CD4-positive, alpha-beta T cell treated with Interleukin-10 for 1 hour (primary cell): ENCODE measurements at places on chromosomes 1 and 21.

GRCh38 chr1:68490046-68490651 lies 6.7 kb downstream of the DEPDC1 start:
- DNase-seq, result no peak

- DNase-seq, result no peak
These were observed 7.8 kb downstream of the TBX19 start for GRCh38 chr1:168288311-168289052.

- DNase-seq, result peak; percentile 69
These were observed 351.0 kb upstream of the B3GALT2 start for GRCh38 chr1:193537266-193538002.

GRCh38 chr1:217342105-217342504 lies 288.8 kb downstream of the GPATCH2 start:
- no peak for DNase-seq

GRCh38 chr1:198001776-198002408 lies 84.7 kb downstream of the LHX9 start:
- DNase-seq, result no peak

DNA sequence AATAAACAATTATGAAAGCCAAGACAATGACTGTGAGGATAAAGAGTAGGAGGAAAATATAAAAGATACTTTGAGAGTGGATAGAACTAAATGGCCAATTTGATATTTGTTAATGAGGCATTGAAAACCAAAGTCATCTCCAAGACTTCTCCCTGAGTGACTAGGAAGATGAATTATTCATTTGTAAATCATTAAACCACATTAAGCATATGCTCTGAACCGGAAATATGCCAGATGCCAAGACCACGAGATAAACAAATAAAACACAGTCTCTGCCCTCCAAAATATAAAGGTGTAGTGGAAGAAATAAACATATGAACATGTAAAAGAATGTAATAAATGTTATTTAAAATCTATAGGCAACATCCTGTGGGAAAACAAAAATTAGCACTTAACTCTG lies 78.8 kb downstream of the MRPL39 start:
- no peak for DNase-seq

- DNase-seq, result no peak
These were observed 252.9 kb downstream of the KCNT2 start for GRCh38 chr1:196355206-196355786.

DNA sequence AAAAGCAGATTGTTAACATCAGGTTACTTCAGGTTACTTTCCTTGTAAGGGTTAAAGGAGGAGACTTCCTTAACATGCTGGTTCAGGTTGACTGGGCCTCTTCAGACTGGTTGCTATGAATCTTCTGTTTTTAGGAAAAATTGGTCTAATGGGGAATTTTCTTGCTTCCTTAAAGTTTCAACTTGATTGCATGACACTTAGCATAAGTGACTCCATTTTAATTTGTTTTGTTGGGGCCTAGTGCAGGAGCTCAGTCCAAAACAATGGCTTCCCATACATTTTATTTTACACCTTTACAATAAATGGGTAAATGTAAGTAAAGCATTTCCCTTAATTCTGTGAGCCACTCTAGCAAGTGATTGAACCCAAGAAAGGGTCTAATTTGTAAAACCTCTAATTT lies 53.8 kb downstream of the SLC16A1 start:
- DNase-seq, result no peak

- peak; percentile 29 for DNase-seq
These were observed 4.0 kb downstream of the GLMP start for GRCh38 chr1:156291226-156292061.

DNA sequence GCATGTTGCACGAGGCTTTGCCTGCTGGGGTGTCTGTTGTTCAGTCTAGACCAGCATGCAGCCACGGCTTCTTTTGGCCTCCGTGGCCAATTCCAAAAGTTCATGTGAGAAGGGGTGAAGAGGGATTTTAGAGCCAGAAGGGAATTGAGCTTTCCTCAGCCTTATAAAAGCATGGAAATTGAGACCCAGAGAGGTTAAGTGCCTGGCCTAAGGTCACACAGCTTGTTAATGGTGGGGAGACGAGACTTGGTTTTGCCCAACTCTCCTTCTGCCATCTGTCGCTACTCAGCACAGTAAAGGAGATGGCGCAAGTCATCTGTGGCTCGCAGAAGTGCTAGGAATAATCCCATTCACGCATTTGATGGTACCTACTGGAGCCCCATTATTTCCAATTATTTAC lies 25.7 kb downstream of the ZBTB18 start:
- DNase-seq, result no peak

DNA sequence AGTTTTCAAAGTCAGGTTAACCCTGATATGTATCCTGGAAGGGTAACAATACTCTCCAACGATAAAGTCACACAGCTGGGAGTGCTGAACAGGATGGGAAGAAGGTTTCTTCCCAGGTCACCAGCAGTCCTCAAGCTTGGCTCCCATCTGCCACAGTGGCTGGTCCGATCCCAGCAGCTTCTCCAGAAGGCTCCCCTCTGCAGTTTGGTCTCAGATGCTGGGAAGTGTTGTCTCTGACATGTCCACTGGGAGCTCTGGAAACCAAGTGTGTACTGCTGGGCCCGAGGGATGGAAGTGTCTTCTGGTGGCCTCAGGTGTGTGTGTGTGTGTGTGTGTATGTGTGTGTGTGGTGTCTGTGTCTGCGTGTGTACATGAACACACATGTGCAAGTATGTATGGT lies 16.4 kb upstream of the GNL2 start:
- DNase-seq, result no peak

- no peak for DNase-seq
These were observed 3.5 kb downstream of the EPHX1 start for GRCh38 chr1:225813214-225813964.

DNA sequence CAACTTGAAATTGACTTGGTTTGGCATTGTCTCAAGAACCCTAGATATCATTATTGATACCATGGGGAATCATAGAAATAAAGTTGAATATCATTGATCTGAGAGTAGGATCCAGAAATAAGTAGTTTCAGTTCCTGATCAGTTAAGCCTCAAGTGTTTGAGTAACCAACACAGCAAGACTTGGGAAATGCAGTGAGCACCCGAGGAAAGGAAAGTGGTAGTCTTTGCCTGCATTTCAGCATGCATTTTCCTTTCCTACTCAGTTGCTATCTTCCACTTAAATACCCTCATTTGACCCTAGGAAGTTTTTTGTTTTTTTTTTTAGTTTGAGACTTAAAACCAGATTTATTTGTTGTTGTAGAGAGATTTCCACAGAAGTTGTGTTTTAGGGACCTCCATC lies 18.9 kb downstream of the CLEC20A start:
- no peak for DNase-seq

DNA sequence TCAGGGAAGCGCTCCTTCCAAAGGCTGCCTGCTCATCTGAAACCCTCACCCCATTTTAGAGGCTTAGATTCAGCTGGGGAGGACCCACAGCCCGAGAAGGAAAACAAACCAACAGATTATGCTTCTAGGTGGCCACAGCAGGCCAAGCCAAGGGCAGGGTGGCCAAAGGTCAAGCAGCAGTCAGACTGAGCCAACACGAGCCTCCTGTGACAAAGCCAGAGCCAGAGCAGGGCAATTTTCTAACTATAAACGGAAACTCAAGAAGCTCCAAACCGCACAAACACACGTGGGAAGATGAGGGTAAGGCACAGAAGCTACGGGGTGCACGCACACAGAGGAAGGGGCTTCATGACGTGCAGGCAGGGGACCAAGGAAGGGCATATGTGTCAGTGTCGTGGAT lies 64.1 kb downstream of the PLEKHA6 start:
- DNase-seq, result no peak

DNA sequence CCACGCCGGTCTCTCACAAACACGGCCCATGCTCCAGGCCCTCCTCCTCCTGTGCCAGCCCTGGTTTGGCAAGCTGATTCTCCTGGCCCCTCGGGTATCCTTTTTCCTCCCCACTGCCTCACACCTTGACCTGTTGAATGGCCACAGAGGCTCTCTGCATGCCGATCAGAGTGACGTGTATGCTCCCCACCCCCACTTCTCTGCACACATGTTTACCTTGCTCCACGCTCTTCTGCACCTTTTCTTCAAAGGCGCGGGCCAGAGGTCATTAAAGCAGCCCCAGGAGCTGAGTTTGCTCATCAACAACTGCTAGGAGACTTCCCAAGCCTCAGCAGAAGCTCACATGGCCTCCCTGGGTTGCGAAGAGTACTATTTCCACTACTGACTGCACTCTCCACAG lies 139.3 kb upstream of the EDN2 start:
- DNase-seq, result no peak

- DNase-seq, result no peak
These were observed 11.5 kb upstream of the MYOC start for GRCh38 chr1:171663854-171664575.

GRCh38 chr1:224733027-224733911 lies 117.2 kb downstream of the CNIH3 start:
- DNase-seq, result no peak

DNA sequence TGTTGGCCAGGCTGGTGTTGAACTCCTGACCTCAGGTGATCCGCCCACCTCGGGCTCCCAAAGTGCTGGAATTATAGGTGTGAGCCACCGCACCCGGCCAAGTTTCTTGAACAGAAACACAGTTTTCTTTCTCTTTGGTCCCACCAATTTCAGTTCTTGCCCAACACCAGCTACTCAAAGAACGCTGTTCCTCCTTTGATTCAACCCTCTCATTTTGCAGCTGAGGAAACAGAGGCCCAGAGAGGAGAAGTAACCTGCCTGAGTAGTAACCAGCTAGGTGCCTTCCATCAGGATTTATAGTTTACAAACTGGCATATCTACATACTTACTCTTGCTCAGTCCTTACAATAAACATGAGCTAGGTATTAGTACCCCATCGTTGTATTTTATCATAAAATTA lies 119.9 kb downstream of the SYF2 start:
- DNase-seq, result no peak

- no peak for DNase-seq
These were observed 79.3 kb downstream of the SIK1 start for GRCh38 chr21:43347461-43348169.

DNA sequence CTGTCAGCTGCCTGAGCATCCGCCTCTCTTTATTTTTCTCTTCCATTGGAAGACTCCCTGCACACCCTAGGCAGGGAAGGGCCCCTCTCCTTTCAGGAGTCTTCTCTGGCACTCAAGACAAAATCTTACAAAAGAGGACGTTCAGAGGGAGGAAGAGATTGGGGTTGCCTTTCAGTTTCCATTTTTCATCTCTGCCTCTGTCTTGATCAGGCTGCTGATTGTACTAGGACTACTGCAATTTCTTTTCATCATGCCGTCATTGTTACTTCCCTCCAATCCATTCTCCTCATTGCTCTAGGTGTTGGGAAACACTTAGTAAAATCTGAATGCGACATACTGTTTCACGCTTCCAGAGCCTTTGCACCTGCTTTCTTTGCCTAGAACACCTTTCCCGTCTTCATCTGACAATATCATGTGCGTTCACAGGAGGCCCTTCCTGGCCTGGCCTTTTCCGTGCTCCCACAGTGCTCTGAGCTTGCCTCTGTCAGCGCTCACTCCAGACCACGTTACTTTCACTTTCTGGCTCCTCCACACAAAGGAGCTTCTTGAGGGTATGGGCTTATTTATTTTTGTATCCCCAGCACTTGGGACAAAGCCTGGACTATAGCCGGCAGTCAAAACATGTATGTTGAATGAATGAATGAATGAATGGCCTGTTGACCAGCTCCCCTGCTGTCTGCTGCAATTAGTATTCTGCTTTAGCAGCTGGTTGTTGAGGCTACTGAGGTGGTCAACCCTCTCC lies 10.9 kb downstream of the LRRC71 start:
- DNase-seq, result no peak

- DNase-seq, result no peak
These were observed 22.0 kb downstream of the LYPD8 start for GRCh38 chr1:248733566-248733965.

DNA sequence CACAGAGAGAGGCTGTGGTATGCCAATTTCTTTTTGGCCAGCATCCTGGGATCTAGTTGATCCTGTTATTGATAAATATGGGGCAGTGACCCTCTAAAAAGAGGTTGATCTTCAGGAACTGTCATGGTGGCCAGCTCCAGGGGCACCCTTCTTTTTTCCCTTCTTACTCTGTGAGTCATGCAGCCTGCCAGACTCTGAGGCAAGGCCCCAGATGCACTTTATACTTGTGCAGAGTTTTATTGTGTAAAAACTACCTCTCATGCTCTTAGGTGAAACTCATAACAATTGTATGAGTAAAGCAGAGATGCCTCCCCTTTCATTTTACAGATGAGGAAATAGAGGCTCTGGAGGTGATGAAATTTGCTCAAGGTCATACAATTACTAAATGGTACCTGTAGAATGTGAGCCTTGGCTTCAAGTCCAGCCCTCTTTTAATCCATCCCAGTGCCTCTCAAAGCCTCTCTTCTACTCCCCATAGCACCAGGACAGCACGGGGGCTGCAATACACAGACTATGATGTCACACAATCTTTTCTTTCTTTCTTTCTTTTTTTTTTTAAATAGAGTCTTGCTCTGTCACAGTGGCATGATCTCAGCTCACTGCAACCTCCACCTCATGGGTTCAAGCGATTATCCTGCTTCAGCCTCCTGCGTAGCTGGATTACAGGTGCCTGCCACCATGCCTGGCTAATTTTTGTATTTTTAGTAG lies 387.8 kb downstream of the KCNH1 start:
- no peak for DNase-seq

DNA sequence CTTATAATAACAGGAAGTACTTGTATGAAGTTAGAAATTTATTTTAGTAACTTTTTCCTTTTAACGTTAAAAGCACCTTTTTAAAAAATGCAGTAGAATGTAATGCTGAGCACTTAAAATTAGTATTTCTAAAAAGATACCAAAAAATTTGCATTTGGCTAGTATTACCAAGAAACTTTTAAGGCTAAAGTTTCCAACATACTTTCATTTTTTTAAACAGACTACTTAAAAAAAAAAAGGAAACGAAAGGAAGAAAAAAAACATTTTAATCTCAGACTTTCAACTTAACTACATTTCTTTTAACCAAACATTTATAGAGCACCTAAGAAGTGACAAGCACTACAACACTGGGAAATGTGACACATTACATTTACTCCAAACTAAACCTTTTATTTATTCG lies 2.8 kb downstream of the ARID4B start:
- DNase-seq, result no peak

DNA sequence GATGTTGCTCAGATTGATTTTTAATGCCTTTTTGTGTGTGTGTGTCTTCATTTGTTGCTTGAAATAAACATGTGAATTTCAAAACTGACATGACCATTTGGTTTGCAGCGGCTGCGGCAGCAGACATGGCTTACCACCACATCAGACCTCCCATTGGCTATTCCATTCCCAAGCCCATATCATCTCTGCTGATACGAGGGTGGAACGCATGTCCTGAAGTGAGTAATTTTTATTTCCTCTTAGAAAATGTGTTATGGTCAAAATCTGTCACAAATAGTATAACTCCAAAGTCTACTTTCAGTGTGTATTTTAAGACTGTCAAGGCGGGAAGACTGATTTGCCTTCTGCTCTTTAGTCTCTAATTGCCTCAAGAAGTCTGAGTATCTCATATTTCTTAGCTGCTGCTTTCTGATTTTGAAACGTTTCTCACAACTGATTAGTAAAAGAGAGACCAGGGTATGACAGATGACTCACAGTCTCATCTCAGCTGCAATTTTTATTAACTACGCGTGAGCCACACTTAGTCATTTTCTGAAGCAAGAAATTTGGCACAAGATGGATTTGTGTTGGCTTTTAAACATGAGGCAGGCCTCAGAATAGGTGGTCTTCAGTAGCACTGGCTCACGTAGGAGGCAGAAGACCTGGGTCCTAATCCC lies 49.0 kb downstream of the LRRC53 start:
- no peak for DNase-seq

GRCh38 chr1:67472056-67472455 lies 41.9 kb upstream of the SERBP1 start:
- DNase-seq, result no peak
